ENCODE measurements at places on chromosomes 2 and 18. TPM values are rescaled to one million over a fixed set of nuclear protein-coding genes. Genes with fewer than 3 reads are reported as not detected.

The UNC80 gene
- total RNA-seq = not detected

The APCDD1 gene
- total RNA-seq = not detected

The HOXD13 gene
- not detected for total RNA-seq

The TMEM182 gene
- total RNA-seq = 2.1 TPM

The CAPN14 gene
- total RNA-seq = 0.16 TPM

The EPAS1 gene
- total RNA-seq = 22.7 TPM

The MPHOSPH10 gene
- 12.8 TPM for total RNA-seq

The DOK6 gene
- 9.0 TPM for total RNA-seq
